ENCODE measurements at places on chromosomes 7 and 10. TPM values are rescaled to one million over a fixed set of nuclear protein-coding genes. Genes with fewer than 3 reads are reported as not detected.

DNA sequence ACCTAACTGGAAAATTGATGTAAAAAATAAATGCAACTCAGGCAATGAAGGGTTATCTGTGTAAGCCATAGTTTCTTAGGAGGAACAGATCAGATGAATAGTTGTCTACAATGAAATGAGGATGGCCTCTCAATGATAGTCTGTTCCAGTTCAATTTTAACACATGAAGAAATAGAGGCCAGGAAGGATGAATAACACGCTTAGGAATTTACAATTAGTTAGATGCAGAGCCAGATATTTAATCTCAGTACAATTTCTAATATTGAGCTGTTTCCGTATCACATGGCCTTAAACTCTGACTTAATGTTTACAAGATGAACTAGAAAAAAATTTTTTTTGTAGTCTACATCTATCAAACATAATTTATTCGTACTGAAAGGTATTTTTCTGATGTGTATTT, 176.6 kb downstream of the GALNT11 start:
- peak; percentile 37 for DNase-seq

The PVRIG gene
- not detected for polyA plus RNA-seq

The ATP6V0A4 gene
- 0.06 TPM for polyA plus RNA-seq

The TMEM26 gene
- not detected for polyA plus RNA-seq

GRCh38 chr7:75624134-75624832, 114.5 kb downstream of the HIP1 start:
- DNase-seq, result no peak
